Stimulated activated CD4-positive, alpha-beta T cell treated with anti-CD3 and anti-CD28 coated beads, Interleukin-15, amount 100 ng/mL, for 48 hours (primary cell): ENCODE measurements at places on chromosomes 7 and 10.

DNA sequence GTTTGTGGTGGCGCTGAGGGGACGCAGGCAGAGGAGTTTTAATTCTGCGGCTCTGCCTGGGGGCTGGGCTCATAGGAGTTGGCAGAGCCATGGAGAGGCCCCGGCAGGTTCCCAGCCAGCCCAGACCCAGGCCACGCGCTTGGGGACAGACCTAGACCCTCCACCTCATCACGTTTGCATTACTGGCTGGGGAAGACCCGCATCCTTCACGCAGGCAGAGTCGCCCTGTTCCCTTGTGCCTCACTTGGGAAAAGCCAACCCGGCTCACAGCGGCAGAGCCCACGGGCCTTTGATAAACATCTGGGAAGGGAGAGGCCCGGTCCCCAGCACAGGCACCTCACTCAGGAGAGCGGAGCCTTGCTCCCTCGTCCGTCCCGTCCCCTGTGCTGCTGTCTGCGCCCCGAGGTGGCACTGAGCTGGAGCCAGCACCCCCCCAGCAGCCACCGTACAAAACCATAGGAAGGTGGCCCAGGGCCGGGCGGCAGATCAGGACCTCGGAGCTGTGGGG is 112.8 kb downstream of the CYTH3 start:
- DNase-seq: no peak

DNA sequence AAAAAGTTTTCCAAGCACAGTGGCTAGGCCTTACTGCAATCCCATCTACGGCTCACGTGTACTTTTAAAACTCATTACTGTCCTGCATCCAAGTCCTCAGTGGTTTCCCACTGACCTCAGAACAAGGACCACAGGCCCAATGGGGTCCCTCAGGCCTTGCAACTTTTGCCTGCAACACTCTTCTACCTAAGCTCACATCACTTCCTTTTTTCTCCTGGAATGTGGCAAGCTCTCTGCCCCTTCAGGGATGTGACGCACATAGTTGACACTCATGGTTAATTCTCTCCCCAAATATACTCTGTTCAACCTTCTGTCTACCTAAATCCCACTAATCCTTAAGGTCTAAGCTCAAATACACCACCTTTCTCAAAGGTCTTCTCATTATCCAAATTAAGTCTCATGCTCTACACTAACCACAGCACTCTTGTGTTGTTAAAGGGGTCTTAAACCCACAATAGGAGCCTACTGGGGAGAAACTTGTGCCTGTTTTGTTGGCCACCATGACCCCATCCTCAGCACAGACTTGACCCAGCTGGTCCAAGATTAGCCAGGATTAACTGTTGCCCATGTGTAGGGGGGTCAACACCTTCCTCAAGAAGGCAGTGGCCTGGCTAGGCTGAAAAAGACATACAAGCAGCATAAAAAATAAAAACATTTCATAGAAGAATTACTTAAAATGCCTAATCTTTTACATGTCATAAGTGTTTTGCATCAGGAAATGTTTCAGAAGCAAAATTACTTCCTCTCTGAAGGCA is 15.2 kb downstream of the HNRNPF start:
- DNase-seq: no peak

- DNase-seq: no peak
Measured at GRCh38 chr10:76130892-76131291, 699.5 kb downstream of the LRMDA start.

DNA sequence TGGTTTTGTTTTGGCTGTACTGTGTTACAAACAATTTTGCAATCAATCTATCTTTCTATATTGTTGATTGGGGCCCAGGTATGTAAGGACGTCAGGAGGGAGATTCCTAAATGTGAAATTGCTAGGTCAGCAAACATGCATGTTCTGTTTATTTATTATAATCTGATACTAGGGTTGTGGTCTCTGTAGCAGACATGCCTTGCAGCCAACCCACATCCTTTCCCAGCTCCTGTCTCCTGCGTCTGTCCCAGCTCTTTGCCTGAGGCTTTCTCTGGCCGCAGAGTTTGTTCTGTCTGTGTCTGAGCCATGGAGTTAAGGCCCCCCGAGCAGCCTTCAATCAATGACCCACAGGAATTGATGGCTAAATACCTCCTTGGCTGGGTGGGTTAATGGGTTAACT is 124.0 kb upstream of the ZEB1 start:
- no peak for DNase-seq

GRCh38 chr10:84348860-84349259 is 20.5 kb downstream of the CCSER2 start:
- DNase-seq: no peak

DNA sequence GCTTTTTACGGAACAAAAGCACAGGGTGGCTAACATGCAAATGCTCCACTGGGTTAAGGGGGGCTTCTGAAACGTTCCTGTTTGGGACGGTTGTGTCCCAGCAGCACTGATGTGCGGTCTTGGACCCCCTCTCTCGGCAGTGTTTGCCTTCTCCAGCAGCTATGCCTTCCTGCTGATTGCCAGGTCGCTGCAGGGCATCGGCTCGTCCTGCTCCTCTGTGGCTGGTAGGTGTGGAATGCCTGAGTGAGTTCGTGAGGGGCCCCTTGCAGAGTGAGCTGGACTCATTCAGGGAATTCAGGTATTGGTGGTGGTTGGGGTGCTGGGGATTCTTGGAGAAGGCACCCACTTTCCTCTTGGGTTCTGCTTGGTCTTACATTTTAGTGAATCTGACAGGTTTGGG is 13.0 kb downstream of the SLC18A2 start:
- DNase-seq: no peak

DNA sequence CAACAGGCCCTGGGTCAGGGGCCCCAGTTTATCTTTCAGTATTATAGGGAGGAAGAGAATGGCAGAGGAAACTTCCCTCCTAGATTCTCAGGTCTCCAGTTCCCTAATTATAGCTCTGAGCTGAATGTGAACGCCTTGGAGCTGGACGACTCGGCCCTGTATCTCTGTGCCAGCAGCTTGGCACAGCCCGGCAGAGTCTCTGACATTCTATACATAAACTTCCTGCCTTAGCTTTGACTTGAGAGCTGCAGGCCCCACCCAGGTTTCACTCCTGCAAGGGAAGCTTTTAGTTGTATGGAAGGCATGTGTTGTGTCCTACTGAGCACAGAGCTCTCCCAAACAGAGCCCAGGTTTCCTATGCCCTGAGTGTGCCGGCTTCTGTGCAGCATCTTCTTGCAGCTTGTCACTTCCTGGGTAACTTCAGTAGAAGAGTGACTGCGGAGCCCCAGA is 205.6 kb upstream of the PRSS58 start:
- no peak for DNase-seq

GRCh38 chr7:128349466-128349825 is 5.7 kb upstream of the RBM28 start:
- DNase-seq: no peak
